ENCODE measurements at places on chromosomes 1 and 21.
A peak's percentile ranks its signal among the peaks of the same experiment; 100 is the strongest.

DNA sequence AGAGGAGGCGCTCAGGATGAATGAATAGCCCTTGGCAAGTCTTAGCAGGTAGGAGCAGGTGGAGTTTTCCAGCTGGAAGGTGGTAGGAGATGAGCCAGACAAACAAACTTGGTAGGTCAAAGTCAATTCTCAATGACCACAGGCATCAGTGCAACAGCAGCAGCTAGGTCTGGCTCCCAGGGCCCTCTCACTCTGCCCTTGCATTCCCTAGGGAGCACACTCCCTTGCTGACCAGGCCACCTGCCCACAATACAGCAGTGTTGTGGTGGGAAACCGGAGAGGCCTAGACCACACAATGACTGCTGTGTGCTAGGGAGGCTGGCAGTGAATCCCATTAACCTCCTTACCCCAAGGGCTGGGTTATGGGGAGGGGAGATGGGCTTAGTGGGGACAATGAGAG is 13.0 kb upstream of the PAQR6 start:
- DNase-seq, result no peak

DNA sequence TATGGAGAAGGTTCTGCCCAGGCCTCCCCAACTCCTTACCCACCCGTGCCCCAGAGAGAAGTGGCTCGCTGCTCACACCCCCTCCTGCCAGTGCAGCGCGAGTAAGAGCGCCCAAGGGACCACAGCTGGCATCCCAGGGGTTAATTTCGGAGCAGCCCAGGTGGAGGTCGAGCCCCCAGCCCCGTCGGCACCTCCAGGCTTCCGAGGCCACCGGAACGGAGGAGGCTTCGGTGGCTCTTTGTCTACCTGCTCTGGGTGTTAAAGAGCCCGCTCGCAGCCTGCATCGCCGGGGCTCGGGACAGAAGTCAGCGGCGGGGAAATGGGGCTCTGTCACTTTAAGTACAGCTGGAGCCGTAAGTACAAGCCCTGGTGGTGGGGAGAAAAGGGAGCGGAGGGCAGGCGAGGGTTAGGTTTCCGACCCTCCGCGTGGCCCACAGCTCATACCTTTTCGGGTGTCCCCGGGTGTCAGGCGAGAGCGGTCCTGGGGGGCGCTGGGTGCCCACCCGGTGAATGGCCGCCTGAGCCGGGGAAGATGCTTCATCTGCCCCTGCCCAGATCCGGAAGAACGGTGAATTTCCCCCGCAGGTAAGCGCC is 89.4 kb upstream of the IPO9 start:
- DNase-seq, result peak; percentile 75

DNA sequence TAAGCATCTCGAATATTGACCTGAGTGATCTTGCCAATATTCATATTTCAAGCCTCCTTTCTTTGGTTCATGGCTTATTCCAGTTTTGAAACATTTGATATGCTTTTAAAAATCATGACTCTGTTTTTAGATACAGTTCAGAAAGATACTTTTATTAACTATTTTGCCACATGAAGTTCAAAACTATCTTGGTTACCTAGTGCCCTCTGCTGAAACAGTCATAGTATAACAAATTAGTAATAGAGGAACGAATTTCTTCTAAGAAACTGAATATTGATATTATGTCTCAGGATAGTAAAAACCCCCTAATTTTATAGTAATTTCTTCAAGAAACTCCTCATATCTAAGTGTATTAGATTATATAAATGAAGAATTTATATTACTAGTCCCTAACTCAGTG is 52.6 kb upstream of the RC3H1 start:
- DNase-seq, result no peak

GRCh38 chr1:3022976-3023375 is 1.7 kb downstream of the ACTRT2 start:
- DNase-seq, result no peak

DNA sequence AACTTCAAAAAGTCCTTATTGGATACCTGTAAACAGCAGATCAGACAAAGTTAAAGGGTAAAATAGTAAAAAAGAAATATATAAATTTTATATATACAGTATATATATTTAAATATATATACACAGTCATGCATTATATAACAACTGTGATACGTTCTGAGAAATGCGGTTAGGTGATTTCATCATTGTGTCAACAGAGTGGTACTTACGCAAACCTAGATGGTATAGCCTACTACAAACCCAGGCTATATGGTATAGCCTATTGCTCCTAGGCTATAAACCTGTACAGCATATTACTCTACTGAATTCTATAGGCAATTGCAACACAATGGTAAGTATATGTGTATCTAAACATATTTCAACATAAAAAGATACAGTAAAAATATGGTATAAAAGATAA is 222.7 kb downstream of the NUF2 start:
- no peak for DNase-seq

- no peak for DNase-seq
These were observed 268.5 kb downstream of the KCNJ6 start for GRCh38 chr21:37647781-37648180.

DNA sequence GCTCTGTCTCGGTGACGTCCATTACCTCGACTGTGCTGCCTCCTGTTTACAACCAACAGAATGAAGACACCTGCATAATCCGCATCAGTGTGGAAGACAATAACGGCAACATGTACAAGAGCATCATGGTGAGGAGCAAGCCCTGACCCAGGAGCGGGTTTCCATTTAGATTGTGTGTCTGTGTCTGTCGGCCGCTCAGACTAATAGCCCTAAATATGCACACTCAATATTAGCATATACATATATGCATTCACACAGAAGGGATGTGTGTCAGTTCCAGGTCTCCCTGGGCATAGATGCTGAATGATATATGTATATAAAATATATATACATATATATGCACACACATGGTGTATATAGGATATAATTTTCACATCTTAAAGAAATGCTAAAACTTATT is 111.7 kb downstream of the RGL1 start:
- no peak for DNase-seq

GRCh38 chr1:198157847-198158725 is 1.3 kb downstream of the NEK7 start:
- DNase-seq, result no peak

GRCh38 chr1:161946071-161946987 is 77.3 kb downstream of the OLFML2B start:
- no peak for DNase-seq

GRCh38 chr1:47944561-47944960 is 52.6 kb downstream of the TRABD2B start:
- no peak for DNase-seq

DNA sequence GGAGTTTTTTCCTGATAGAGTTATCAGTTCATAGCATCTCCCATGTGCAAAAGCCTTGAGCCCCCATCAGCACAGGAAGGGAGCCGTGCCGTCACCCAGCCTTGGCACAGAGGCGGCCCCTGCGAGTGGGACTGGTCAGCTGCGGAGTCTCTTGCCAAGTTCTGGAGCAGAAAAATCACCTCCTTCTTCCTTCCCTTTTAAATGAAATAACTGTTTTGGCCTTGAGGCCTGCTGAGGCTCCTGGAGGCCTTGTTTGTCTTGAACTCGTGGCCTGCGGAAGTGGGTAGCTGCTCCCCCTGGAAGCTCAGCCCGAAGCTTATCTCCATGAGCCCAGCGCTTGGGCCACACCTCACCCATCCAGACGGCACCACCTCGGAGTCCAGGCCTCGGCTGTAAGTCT is 145.7 kb upstream of the TMEM51 start:
- no peak for DNase-seq

- no peak for DNase-seq
These were observed 775 bp upstream of the AIM2 start for GRCh38 chr1:159077120-159077961.

DNA sequence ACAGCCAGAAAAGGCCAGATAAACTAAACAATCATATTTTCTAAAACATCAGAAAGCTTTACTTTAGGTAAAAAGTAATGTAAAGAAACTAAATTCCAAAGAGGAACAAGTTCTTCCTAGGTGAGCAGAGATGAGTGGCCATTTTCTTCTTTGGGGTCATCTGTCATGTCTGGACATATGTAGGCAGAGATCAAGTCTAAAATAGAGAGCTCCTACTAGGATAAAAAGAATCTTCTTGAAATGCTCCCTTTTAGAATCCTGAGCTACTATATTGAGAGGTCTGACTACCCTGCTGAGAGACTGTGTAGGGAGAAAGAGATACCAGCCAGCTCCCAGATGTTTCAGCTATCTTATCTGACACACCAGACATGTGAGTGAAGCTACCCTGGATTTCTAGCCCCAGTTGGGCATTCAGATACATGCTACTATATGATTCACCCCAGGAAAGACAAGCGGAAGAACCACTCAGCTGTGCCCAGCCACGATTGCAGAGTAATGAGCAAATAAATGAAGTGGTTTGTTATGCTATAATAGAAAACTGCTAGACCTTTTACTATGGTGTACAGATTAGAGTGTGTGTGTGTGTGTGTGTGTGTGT is 80.1 kb downstream of the TTLL7 start:
- DNase-seq, result no peak

- no peak for DNase-seq
These were observed 508.9 kb upstream of the PKN2 start for GRCh38 chr1:88175120-88175630.

GRCh38 chr1:21437341-21437640 is 2.6 kb upstream of the NBPF3 start:
- DNase-seq, result no peak

DNA sequence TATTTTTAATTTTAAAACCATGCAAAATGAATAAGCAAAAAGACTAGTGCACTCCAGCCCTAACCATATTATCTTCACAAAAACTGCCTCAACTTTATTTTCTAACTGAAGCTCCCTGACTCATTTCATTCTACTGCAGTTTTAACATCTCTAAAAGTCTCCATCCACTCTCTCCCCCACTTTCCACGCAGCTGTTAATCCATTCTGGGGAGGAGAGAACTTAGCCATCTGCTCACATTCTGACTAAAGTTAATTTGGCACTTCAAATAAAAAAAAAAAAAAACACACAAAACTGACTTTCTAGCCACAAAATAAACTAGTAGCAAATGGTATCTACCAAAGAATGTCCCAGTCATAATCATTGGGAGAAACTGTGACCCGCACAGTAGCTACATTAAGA is 5.4 kb upstream of the MYBPHL start:
- DNase-seq, result no peak

DNA sequence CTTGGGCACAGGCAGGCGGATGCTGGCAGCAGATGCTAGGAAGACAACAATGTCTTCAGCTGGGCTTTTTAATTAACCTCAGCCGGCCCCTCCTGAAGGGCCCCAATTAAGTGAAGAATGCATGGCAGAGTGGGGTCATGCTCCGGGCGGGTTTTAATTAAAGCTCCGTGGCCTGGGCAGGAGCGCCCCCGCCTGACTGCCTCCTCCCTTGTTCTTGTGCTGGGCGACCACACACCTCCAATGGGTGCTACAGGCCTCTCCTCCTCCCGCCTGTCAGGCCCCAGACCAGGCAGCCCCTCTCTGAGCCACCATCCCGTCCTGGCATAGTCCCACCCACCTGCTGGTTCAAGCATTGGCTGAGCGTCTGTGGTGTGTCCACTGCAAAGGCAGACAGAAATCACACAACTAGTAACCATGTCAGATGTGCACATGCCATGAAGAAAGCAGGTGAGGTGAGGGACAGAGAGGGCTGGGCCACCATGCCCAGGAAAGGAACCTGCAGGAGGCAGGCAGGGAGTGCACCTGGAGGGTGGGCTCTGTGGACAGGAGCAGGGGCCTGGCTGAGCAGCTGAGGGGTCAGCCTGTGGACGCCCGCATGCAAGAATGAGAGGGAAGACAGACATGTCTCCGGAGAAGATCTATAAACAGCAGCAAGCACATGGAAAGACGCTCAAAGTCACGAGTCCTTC is 8.5 kb upstream of the ARF1 start:
- peak; percentile 51 for DNase-seq

- peak; percentile 40 for DNase-seq
These were observed at the start of gene LBR for GRCh38 chr1:225427235-225428067. Gene LBR, minus strand, starts transcription at chr1:225428038. Its CDS starts 3,963 bp downstream, at chr1:225424075.

DNA sequence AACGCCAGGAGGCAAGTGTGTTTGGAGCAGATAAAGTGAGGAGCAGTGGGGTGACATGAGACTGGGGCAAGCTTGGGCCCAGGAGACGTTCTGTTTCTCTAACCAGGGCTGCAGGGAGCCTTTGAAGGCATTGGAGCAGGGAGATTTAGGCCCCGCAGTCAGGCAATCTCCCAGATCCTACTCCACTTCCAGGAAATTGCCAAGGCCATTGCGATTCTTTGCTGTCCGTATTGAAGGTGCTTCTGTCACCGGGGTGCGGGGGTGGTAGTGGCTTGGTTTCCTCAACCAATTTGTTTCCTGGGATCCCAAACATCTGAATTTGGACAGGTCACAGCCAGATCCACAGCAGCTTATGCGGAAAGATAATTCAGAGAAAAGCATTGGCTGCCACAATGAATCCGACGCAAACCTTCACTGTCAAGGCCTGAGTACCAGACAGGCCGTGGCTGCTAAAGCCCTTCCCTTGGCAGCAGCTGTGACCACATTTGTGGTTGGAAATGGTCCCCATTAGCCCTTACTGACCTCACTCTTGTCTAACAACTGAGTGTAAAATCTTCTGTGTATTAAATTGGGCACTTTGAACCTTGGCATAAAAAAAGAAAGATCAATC is 385.6 kb downstream of the PTPRU start:
- DNase-seq, result no peak

DNA sequence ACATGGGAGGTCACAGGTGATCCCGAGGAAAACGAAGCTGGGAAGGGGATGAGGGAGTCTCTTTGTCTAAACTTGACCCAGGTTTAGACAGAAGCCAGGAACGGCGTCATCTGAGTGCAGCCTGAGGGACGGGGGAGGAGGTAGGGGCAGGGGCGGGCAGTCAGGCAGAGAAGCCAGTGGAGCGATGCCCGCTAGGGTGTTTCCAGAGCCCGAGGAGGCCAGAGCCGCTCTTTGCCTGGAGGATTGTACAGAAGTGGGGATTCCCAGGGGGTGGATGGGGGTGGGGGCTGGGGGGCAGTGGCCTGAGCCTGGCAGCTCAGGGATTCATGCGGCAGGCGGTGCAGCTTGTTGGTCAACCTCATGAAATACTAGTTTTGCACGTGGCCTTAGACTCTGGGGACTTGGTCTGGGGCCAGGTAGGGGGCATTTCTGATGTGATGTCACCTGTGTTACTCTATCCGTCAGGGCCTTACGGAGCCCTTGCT is 58.4 kb downstream of the VPS26C start:
- DNase-seq, result no peak

DNA sequence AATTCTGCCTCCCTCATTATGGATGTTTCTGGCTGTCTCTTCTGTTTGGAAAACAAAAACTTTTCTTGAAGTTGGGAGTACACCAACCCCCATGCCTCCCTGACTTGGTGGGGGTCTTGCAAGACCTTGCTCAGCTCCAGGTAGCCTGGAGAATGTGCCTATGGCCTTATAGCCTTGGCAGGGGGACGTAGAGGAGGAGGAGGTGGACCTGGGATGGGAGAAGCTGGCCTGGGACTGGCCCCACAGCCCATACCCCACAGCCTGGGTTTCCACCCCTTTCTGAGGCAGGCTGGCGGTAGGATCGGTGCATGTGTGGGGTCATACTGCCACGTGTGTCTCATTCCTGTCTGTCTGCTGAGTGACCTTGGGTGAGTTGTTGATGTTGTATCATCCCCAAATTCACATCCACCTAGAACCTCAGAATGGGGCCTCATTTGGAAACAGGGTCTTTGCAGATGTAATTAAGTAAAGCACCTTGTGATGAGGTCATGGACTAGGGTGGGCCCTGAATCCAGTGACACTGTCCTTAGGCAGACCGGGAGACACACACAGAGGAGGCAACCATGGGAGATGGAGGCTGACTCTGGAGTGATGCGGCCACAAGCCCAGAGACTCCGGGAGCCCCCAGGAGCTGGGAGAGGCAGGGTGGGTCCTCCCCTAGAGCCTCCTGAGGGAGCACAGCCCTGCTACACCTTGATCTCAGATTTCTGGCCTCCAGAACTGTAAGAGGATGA is 18.5 kb downstream of the OBSCN start:
- no peak for DNase-seq

All from 8988T (cell line).